CD4-positive, alpha-beta T cell treated with Interleukin-2 at 100 ng/mL for 4 hours (primary cell): ENCODE measurements at places on chromosomes 4 and X.
A peak's percentile ranks its signal among the peaks of the same experiment; 100 is the strongest.

DNA sequence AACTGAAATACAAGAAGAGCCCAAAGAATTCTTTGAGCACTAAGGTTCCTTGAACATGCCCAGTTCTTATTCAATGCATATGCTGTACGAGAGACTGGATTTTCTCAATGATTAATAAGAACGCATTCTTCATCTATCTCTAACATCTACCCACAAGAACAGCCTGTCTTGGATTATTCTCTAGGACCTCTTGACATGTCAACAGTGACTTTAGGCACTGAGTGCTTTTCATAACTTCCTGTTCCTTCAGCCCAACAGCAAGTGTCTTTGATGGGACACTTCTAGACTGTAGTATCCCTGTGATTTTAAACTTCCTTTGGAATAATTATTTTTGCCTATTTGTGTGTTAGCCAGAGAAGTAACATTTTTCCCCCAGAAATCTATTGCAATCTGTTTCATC is 69.3 kb downstream of the OPHN1 start:
- no peak for DNase-seq

DNA sequence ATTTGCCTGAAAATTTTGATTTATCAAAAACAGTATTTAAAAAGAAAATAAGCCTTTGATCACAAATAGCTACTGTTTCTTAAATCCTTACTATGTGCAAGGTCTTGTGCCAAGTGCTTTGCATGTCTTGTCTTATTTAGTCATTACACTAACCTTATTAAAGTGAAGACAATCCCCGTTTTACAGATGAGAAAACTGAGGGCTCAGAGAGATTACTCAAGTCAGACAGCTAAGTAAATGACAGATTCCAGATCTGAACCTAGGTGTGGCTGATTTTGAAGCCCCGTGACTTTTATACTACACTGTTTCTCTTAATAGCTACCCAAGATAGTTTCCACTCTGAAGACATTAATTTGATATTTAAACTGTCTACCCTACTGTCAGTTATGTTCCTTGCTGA is 38.2 kb downstream of the AFF2 start:
- DNase-seq, result no peak

- peak; percentile 66 for DNase-seq
Measured at GRCh38 chrX:124211312-124211942, 121.0 kb upstream of the TEX13D start.

GRCh38 chr4:7060346-7061150 is 7.3 kb downstream of the GRPEL1 start:
- no peak for DNase-seq

DNA sequence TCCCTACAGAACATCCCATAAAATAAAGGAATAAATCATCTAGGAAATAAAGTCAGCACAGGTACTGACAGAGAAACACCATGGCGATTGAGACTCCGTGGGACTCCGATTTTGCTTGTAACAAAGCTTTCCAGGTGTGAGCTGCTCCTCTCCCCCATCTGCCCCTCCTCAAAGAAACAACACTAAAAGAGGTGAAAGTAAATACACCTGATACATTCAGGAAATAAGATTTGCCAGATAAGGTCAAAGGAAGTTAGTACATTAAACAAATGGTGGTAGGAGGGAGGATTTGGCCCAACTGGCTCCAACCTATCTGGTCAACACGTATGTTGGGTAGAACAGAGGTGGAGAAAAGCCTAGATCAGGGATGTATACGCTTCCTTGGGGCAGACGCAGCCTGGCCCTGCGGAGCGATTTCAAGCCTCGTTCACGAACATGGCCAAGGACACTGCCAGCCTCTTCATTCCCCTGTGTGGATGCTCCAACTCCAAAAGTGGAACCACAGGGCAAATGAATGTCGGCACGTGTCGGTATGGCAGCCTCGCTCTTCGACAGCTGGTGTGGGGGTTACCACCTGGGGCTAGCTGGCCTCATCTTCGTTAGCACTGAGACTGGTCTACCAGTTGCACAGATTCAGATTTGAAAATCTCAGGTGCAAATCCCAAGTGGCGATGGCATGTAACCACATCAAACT is 162.5 kb downstream of the AFAP1 start:
- DNase-seq, result no peak

DNA sequence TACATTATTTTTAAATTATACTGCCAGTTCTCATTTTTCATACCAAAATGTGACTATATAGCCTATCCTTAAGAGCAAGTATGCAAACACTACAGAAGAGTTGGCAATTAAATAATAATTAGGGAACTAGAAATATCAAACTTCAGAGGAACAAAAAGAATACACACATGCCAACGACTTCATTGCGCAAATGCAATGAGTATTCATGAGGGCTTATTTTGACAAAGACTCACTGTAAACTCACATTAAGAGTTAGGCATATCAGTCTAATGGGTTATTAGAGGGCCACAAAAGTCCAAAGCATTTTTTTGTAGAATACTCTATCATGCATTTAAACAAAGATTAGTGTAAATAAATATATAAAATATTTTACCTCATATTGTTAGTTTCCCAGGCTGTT is 31.6 kb downstream of the SLC10A7 start:
- DNase-seq, result no peak

- no peak for DNase-seq
Measured at GRCh38 chr4:81225252-81225651, 10.2 kb upstream of the PRKG2 start.

DNA sequence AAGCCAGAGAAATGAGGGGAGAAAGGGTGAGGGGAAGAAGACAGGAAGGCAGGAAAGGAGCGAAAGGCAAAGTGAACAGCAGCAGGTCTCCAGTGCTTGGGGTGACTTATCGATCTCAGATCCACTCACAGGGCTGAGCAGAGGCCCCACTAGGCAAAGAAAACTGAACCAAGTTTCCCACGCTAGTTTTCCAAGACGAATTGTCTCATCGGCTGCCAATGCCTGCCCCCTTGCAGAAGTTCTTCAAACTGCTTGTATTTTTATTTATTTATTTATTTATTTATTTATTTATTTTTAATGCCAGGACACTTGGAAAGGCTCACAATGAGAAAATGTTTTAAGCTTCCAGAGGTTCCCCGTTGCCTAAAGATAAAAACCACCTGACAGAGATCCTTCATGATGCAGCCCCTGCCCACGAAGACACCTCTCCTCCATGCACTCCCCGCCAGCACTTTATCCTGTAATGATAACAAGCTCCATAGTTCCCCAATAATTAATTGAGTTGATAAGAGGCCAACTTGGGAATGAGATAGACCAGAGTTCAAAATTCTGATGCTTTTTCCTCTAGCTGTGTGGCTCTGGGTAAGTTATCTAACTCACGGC is 43.2 kb downstream of the QDPR start:
- no peak for DNase-seq

DNA sequence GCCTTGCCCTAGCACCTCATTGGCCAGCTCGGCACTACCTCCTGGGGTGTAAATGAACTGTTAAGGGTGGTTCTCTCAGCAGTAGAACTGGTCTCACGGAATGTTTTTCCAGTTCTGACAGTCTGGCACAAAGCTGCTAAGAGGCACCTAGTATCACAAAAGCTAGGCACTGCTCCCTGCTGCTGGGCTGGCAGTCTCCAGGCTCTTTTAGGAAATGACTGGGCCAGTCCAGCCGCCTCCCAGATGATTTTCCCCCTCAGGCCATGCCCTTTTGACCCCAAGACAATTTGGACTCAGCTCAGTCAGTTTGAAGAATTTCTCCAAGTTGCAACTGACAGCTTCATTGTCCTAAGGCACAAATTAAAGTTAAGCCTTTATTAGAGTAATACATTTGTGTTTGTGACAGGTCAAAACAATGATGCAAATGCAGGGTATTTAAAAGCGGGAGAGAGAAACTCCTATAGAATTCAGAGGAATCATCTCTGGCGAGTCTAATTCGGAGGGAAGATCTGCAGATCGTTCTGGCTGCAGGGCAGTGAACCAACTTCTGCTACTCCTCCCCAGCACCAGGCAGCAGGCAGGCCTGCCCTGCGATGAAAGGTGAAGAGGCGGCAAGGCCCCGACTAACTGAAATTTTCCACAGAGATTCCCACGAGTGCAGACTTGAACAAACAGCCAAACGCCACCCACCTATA is 7.9 kb downstream of the FRMD7 start:
- no peak for DNase-seq

DNA sequence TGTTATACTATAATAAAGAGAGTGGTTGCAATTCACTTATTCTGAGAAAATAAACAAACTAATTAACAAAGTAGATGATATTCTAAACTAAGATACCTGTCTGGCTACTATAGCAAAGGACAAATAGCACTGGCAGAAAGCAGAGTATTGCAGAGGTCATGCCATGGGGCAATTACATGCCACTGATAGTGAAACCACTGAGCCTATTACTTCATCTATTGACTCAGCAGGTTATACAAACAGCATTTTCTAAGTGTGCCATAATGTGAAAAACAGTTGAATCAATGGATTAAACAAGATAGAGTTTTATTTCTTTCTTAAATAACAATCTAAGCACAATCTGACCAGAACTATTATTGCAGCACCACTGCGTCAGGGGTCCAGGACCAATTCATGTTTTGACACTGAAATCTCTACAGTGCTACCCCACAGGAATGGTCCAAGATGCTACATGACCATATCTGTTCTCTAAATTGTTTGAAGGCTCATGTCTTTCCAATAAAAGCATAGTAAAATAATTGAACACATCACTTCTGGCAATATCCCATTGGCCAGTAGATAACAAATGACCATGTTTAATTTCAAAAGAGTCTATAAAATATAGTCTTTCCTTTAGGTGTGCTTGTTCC is 389.5 kb upstream of the GRID2 start:
- DNase-seq, result no peak

DNA sequence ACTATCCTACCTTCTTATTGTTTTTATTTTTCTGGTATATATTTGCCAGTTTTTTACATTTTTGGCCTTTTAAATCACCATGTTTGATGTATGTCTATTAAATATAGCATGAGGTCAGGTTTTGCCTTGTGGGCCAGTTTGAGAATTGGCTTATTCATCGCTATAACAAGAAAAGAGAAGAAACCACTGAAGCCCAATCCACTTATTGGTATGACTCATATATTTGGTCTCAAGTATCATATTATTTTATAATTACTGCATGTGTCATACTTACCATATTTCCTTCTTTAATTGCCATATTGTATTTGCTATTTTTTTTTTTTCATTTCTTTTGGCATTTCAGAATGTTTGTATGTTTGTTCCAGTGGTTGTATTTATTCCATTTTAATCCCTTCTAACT is 99.3 kb downstream of the IRF2 start:
- no peak for DNase-seq

GRCh38 chr4:90187148-90187884 is 60.1 kb downstream of the CCSER1 start:
- DNase-seq, result no peak

DNA sequence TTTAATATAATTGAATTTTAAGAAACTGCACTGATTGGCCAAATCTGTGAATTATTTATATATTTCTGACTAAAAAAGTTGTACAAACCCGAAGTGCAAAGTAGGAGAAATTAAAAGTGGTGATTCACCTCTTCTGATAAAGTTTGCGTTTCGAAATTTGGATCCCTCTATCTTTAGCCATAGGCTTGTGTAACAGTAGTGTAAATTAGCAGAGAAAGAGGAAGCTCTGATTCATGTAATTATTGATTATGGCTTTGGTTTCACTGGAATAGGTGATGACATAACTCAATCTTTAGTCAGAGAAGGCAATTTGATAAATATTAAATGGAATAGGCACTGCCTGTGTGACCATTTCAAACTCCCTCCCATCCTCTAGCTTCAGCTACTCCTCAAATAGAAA is 717.8 kb upstream of the PCDH7 start:
- DNase-seq, result no peak

GRCh38 chr4:95439071-95439470 is 109.7 kb downstream of the UNC5C start:
- no peak for DNase-seq

DNA sequence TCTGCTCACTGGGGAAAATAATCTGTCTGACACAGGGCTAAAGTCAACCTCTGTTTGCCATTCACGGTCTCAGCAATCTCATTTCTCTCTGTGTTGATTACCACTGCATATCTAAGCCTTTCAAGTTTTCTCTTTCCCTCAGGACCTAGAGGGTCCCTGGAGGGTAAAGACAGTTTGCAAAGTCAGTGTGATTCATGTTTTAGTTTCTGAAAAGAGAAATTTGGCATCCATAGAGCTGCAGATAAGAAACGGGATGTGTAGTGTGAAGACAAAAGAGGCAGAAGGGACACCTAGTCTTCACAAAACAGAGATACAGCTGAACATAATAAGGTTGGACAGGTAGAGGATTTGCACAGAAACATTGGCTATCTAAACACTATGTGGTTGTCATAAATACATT is 34.5 kb upstream of the KDR start:
- DNase-seq, result no peak

GRCh38 chr4:649751-650310 is 24.2 kb downstream of the ATP5ME start:
- no peak for DNase-seq

GRCh38 chr4:128461291-128462102 is 173.9 kb upstream of the PGRMC2 start:
- DNase-seq, result no peak

- no peak for DNase-seq
Measured at GRCh38 chr4:105963461-105964400, 68.5 kb downstream of the NPNT start.

DNA sequence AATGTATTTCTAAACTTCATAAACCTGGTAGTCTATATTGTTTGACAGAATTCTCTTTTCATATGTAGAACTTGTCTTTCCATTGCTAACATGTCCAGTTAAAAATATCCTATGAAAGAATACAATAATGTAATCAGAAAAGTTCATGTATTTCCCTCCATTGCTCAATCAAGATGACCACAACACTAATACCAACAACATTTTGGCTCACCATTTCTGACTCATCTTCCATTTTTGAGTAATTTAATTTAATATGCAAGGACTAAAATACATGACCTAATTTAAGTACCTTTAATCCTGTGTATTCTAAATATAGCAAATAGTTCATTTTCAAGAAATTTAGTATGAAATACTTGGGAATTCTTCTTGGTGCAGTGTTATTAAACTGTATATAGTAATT is 239.5 kb upstream of the GPC4 start:
- no peak for DNase-seq

- no peak for DNase-seq
Measured at GRCh38 chrX:22171287-22172060, 101.2 kb upstream of the CBLL2 start.

DNA sequence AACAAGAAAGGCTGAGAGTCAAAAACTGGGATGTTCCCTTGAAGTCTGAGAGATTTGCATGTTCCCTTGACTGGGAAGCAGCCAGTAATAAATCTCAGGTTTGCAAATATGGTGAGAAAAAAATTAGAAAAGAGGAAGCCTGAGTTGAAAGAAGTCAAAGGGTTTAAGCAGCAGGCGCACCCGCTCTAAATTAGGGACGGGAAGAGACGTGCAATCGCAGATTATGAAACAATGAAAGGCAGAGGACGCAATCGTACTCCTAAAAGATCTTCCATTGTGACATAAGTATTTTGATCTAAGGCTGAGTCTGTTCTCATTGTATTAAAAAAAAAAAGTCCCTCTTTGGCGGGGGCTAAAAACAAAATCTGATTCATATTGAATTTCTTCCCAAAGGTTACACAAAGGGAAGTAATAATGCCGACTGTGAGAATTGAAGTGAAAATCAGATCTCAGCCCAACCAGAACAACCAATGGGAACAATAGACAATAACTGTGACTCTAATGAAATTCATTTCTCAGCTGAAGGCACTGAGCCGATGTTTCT is 28.2 kb downstream of the SAT1 start:
- DNase-seq, result no peak

GRCh38 chr4:168622600-168622999 is 125.7 kb downstream of the PALLD start:
- no peak for DNase-seq

- DNase-seq, result no peak
Measured at GRCh38 chrX:47620303-47620685, 637 bp upstream of the SYN1 start.
